HFFc6 (cell line): ENCODE measurements at places on chromosomes 4 and X.

- no peak for DNase-seq
Observed at GRCh38 chrX:134075894-134076718, 90.7 kb upstream of the GPC3 start.

DNA sequence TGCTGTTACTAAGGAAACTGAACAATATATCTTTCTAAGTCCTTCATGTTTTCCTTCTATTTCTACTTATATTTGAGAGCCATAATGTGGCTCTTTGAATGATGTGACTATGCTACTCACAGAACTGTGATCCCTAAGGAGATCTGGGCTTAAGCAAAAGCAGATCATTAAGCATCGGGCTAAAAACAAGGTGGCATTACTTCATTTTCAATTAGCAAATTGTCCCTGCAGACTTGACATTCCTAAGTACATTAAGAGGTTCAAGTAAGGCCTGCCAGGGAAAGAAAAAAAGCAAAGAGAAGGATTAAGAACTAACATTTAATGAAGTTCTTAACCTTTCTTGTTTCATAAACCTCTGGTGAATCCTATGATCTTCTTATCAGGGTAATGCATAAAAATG is 447.6 kb downstream of the PDGFC start:
- DNase-seq, result no peak

DNA sequence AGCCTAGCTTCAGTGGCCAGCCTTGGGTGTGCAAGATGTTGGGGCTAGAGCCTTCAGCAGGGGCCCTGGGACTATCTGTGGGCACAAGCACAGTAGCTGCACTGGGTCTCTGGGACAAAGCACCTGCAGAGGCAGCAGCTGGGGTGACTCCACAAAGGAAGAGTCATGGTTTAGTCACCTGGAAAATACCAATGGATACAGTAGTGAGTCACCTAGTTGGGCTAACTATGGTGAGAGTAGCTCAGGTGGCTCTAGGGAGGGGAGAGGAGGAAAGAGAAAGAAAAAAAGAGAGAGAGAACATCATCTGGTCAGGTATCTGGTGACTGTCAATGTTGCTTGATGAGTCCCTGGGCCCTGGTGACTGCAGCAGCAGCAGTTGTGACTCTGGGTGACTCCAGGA is 72.9 kb upstream of the SPIN4 start:
- no peak for DNase-seq

- DNase-seq, result no peak
Observed at GRCh38 chrX:29666366-29666765, 549.0 kb upstream of the MAGEB2 start.

DNA sequence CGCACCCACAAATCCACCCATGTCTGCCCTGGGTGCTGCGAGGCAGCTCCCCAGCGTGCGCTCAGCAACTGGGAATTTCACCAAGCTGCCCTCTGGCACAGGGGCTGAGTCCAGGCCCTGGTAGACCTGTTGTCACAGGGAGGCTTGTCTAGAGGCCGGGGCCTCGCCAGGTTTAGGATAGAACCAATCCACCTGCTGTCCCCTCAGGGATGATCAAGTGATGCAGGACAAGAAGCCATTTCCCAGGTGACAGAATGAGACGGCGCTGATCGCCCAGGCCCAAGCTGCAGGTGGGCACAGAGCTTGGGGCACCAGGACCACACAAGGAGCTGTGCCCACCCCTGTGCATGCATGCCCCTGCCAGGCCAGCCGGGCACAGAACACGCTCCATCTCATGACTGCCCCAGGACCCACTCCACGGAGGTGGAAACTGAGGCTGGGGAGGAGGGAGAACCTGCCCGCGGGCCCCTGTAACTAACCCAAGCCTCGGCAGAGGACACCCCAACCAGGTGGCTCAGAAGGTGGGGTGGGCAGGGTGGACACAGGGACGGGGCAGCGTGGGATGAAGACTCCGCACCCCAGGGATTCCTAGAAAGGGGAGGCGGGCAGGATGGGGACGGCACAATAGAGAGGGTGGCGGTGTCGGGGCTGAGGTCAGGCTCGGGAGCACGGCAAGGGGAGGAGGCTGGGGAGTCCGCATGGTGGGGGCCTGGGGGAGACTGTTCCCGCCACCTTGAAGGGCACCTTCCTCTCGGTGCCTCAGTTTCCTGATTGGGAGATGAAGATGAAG is 78.0 kb downstream of the ZFYVE28 start:
- no peak for DNase-seq

DNA sequence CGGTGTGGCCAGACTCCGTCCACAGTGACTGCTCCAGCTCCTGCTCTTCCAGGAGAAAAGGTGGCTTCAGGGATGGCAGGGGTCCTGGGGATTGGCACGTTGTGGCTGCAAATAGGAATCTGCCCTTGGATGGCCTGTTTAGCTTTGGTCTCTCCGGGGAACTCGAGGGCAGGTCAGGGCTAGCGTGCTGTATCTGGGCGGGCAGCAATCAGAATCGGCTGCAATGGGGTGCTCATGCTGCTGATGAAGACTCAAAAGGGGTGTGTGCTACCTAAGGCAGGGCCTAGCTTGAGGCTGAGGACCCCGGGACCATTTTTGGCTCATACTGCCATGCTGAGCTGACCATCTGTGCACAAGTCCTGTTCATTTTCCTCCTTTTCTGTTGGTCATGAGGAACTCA is 51.3 kb downstream of the RGS12 start:
- DNase-seq, result no peak

- DNase-seq, result no peak
Observed at GRCh38 chr4:105306820-105307219, 160.1 kb downstream of the TET2 start.

- no peak for DNase-seq
Observed at GRCh38 chrX:1502241-1502640, 34.7 kb downstream of the P2RY8 start.

- no peak for DNase-seq
Observed at GRCh38 chrX:118760025-118760424, 32.6 kb downstream of the IL13RA1 start.

- no peak for DNase-seq
Observed at GRCh38 chr4:155780775-155781174, 22.0 kb downstream of the GUCY1B1 start.

DNA sequence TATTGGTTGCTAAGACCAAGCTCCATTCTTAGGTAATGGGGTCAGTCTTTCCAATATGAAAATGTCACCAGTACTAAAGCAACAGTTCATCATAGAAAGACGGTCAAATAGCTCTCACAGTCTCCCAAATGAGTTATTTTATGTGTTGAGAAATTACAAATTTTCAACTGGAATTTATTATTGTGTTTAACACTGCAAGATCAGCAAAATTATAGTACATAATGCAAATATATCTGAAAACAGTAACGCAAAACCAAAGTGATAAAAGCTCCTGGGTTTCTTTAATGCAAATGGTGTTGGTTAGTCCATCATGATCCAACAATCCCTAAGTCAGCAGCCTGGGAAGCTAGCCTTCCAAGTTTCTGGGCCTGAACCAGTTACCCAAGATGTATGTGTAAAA is 61.5 kb upstream of the EGFL6 start:
- no peak for DNase-seq

DNA sequence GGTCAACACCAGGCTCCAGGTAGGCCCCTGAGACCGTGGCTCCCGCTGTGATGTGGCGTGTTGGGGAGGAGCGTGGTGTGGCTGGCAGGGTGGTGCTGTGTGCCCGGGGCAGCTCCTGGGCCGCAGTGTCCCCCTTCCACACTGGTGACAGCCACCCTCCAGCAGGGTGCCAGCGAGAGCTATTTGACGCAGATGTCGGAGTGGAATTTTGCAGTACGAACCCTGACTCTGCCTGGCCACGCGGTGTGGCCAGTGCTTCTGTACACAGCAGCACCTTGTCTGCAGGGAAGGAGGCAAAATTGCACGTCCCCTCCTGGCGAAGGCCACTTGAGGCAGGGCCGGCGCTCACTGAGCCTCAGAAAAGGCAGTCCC is 53.2 kb downstream of the CPZ start:
- DNase-seq, result no peak
